Renal pelvis (tissue), 12 donors: ENCODE measurements at places on chromosomes 5 and 9. TPM values are rescaled to one million over a fixed set of nuclear protein-coding genes. Genes with fewer than 3 reads are reported as not detected.

RANBP3L gene
- 5.5 TPM for polyA plus RNA-seq

COL15A1 gene
- 29.6 TPM for polyA plus RNA-seq

FOXD4L4 gene
- polyA plus RNA-seq: 0.34 TPM

PCDHGA8 gene
- 0.78 TPM for polyA plus RNA-seq

UNC5A gene
- 0.34 TPM for polyA plus RNA-seq

BRD3OS gene
- 21.8 TPM for polyA plus RNA-seq

BTNL8 gene
- 0.56 TPM for polyA plus RNA-seq

C8G gene
- polyA plus RNA-seq: 0.83 TPM

FBP2 gene
- polyA plus RNA-seq: 0.16 TPM

CD14 gene
- polyA plus RNA-seq: 10.3 TPM

PDE8B gene
- polyA plus RNA-seq: 5.3 TPM
